ENCODE measurements at places on chromosomes 2 and 18. TPM values are rescaled to one million over a fixed set of nuclear protein-coding genes. Genes with fewer than 3 reads are reported as not detected.

TUBA4B gene
- not detected for total RNA-seq

KLHL14 gene
- total RNA-seq: not detected

CCNYL1 gene
- 12.9 TPM for total RNA-seq

GPR45 gene
- total RNA-seq: not detected

L3MBTL4 gene
- total RNA-seq: 0.49 TPM

LYG1 gene
- 0.23 TPM for total RNA-seq

CHRND gene
- not detected for total RNA-seq

SALL3 gene
- not detected for total RNA-seq

GPR35 gene
- not detected for total RNA-seq

FSHR gene
- not detected for total RNA-seq

SNORC gene
- total RNA-seq: 1.2 TPM

B3GNT2 gene
- total RNA-seq: 41.3 TPM

C2orf15 gene
- total RNA-seq: 2.3 TPM

FBXO36 gene
- 3.7 TPM for total RNA-seq

CNRIP1 gene
- 0.61 TPM for total RNA-seq

GAL3ST2 gene
- not detected for total RNA-seq

HOXD10 gene
- not detected for total RNA-seq

CLEC4F gene
- total RNA-seq: not detected

SPIRE1 gene
- 25.2 TPM for total RNA-seq

CRYBA2 gene
- not detected for total RNA-seq

Measured in hair follicular keratinocyte (primary cell).